ENCODE measurements at places on chromosomes 5 and 9.

DNA sequence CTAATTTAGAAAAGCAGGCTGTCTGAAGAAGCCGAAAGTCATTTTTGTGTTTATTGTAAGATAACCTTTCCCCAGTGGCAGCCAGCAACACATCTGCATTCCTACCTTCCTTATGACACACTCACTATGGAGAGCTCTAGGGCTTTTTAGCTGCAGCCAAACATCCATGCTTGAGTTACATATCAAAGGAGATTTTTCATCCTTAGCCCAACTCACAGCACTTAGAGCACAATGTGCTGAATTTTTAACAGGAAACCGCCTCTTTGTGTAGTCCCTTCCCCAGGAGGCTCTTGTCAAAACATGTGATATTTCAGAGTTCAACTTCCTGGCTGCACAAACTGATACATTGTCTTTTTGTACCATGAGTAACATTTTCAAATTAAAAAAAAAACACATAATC lies 379.2 kb downstream of the CTNND2 start:
- no peak for DNase-seq

GRCh38 chr9:4987961-4988421 lies 2.9 kb downstream of the JAK2 start:
- DNase-seq = peak; percentile 77

DNA sequence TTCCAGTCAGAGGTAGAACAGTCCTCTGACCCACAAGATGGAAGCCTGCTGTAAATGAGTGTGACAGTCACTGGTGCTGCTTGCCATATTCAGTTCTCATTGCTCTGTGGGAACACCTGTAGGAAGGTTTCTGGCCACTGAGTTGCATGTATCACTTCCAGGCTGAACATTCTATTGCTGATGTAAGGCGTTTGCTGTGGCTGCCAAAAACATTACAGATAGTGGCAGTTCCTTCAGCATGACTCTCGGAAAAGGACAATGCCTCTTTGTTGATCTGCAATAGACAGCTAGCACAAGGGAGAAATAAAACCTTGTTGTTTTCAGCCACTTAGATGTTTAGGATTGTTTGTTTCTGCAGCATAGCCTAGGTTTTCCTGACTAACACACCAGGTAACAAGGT lies 217.2 kb downstream of the AGTPBP1 start:
- DNase-seq = no peak

DNA sequence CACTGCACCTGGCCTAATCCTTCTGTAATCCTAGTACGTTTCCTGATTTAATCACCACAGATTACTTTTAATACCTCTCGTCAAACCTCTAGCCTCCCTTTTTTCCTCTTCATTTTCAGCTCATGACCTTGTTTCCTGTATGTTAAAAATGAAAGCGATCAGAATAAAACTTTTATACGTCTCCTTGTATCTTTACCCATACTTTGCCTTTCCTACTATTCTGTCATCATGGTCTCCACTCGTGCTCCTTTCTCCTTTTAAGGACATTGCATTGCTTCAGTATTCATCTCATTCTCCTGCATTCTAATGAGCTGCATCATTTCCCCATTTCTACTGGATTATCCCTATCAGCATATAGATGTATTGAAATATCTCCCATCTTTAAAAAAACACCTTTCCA lies 8.5 kb downstream of the CDC42SE2 start:
- no peak for DNase-seq

GRCh38 chr9:19732441-19732951 lies 56.3 kb downstream of the SLC24A2 start:
- no peak for DNase-seq

DNA sequence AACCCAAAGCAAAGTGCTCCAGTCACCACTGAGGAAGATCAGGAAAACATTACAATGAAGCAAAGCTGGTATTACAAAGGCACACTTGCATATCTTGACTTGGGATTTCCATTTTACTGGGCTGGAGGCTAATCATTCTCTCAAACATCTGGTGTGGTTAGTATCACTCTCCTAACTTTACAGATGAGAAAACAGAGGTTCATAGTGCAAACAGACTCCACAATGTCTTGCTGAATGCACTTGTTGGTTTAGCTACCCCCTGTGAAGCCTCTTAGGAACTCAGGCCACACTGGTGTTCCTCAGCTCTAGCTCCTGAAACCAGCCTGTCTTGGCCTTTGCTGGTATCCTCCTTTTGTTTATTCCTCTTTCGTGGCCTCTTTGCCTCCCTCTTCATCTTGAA lies 29.5 kb upstream of the SMAD5 start:
- no peak for DNase-seq

DNA sequence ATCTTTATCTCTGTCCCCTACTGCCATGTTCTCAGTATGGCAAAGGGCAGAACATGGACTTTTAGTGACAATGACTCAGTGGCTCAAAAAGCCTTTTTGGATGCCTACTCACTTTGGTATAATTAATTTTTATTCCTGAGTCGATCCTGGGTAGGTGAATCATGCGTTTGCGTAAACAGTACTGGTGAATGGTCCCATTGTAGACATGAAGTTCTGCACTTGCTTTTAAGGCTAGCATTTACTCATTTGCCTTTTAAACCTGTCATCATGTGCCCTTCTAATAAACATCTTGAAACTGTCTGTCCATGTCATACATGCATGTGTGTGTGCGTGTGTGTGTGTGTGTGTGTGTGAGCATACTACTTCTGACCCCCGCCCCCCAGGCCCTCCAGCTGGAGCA lies 223.0 kb downstream of the AUH start:
- no peak for DNase-seq

- DNase-seq = peak; percentile 87
Measured at GRCh38 chr5:175753536-175754402, 95.9 kb downstream of the HRH2 start.

DNA sequence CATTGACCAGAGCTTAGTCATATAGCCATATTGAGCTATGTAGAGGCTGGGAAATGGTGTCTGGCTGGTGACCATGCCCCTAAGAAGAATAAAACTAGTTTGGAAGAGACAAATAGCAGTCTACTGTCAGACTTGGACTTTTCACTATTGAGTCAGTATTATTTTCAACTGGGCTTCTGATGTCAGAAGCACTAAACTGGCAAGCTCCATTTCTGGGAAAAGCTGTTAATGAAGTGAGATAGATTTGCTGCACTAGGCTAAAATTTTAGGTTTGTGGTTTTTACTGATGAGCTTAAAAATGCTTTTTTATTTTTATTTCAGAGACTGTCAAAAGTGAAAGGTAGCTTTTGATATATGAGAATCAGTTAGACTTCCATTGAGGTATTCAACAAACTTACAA lies 220.2 kb downstream of the RAB3C start:
- no peak for DNase-seq

DNA sequence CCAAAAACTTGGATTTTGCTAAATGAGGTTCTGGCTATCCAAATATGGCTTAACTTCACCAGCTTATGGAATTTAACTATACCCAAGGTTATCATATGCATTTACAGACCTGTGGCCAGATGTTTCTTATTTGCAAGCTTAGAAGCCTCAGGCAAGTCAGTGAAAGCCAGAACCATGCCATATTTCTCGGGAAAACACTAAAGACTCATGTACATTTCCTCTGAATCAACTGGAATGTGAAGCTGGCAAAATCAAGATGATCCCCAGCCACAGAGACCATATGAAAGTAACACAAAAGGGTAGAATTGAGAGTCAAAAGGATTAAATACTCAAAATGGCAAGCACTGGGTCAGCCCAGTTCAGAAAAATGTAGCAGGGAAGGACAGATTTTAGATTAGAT lies 76.4 kb upstream of the SLC1A1 start:
- no peak for DNase-seq

DNA sequence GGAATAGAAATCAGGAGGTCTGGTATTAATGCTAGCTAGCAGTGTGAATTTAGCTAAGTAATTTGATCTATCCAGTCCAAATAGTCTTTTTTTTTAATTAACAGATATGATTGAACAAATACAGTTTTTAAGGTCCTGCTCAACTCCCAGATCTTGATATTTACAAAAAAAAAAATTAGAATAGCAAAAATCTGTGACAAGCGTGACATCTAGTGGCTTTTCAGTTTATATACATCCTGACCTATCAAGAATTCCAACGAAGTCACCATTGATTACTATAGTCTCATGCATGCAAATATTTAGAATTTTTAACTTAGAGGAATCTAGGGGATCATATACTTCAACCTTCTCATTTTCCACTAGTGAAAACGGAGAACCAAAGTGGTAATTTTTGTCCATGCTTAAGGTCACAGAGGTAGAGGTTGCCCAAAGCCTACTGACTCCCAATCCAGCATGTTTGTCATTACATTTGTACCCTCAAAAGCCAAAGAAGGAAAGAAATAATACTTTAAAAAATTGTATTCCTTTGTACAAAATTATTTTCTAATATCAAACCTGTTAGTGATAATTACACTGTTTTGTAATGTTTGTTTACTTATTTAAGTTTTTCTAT lies 17.6 kb upstream of the TARS1 start:
- peak; percentile 61 for DNase-seq

GRCh38 chr5:172679628-172680212 lies 38.7 kb downstream of the NEURL1B start:
- DNase-seq = no peak

DNA sequence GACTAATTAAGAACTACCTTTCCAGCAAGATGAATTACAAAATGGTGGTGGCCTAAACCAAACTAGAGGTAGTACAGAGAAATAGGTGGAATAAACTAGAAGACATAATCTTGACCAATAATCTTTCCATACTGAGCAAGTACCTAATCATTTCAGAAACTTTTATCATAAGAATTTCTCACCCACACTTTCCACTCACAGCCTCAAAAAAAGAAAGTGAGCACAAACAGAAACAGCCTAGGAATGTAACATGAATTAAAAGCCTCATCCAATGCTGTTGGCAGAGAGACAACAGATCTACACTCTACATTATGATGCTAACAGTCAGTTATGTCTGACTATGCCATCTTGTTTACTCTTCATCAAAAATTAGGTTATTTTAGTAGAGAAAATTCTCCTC lies 1.3 kb downstream of the RNF38 start:
- no peak for DNase-seq

GRCh38 chr5:39517800-39518199 lies 93.0 kb upstream of the DAB2 start:
- DNase-seq = no peak

DNA sequence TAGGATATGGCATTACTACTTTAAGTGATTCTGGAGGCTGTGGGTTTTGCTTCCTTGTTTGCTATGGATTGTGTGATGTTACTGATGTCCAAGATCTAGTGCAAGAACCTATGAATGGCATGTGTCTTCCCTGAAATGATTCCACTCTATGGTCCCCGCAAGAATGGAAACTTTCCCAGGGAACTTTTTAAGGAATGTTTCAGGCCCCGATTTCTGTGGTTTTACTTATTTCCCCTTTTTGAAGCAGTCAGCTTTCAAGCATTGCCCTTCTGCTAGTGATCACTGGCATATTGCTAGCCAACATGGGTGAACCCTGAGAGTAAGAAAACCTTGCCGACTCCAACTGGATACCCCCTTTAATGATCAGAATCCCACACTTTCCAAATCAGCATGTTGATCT lies 26.6 kb upstream of the CD180 start:
- no peak for DNase-seq

DNA sequence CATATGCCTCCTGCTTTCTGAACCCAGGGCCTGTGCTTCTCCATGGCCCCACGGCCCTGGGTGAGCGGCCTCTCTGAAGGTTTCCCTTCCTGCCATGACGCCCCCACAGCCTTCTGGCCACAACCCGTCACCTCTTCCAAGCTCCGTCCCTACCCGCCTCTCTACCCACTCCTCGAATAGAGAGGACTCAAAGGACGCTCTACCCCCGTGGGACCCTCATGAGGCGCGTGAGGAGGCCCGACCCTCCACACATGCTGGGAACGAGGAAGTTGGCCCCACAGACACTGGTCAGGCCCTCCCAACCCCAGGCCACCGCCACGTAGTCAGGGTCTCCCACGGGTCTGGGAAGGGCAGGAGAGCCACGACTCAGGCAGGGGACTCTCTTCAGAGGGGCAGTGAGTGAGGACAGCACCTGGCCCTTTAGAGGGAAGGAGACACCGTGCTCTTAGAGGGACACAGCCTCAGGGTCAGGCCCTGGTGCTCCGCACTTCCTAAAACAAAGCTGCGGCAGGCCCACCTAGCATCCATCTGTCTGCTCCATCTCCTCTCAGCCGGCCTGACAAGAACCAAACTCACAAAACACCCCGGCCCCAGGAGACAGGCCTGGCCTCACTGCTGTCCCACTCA lies 5.3 kb downstream of the BRD3 start:
- DNase-seq = no peak

GRCh38 chr9:136995772-136996311 lies 526 bp downstream of the CLIC3 start:
- no peak for DNase-seq

GRCh38 chr5:143605403-143606005 lies 202.0 kb upstream of the NR3C1 start:
- no peak for DNase-seq

DNA sequence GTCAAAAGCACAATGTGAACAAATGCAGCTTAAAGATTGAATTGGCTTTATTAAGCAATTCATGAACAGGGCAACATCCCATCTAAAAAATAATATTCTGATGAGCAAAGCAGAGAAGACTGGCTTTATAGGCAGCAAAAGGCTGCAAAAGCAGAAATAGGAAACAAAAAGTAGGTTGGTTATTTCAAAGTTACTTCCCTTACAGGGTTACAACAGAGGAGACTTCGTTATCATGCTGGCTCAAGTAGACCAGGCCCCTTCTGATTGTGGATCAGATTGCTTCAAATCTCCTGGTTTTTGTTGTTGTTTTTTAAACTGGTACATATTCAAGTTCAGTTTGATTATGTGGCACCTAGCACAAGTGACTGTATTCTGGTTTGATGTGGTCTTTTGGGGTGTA lies 73.1 kb downstream of the MAN2A1 start:
- no peak for DNase-seq

DNA sequence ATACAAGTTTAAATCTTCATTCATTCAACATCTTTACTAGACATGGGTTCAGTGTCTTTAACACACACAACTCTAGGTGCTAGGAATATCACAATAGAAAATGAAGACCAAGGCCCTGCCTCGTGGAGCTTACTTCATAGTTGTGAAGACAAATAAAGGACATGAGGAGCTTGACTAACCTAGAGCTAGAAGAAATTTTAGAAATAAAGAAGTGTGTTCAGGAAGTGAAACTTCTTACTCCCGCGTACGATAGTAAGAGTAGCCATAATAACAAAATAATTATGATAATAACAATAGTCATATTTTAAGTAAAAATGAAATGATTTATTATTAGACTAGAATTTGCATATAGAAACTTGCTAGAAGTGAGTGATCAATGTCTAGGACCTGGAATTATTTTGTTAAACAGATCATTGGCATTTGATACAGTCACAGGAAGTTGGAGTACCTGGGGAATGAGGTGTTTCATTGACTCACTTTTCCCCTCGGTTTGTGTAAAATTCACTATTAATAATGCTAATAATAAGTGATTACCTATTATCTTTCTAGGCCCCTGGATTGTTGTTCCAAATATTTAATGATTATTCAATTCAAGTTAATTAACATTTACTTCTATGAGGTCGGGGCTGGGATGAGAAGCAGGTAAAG lies 331.3 kb downstream of the NSG2 start:
- DNase-seq = no peak

GRCh38 chr9:105670775-105671174 lies 8.5 kb downstream of the TAL2 start:
- no peak for DNase-seq
